Cardiac fibroblast (primary cell): ENCODE measurements at places on chromosomes 12 and 14.

GRCh38 chr12:102568276-102568675, 87.9 kb upstream of the IGF1 start:
- DNase-seq, result no peak

GRCh38 chr14:89779707-89780106, 174.8 kb downstream of the EFCAB11 start:
- no peak for DNase-seq

DNA sequence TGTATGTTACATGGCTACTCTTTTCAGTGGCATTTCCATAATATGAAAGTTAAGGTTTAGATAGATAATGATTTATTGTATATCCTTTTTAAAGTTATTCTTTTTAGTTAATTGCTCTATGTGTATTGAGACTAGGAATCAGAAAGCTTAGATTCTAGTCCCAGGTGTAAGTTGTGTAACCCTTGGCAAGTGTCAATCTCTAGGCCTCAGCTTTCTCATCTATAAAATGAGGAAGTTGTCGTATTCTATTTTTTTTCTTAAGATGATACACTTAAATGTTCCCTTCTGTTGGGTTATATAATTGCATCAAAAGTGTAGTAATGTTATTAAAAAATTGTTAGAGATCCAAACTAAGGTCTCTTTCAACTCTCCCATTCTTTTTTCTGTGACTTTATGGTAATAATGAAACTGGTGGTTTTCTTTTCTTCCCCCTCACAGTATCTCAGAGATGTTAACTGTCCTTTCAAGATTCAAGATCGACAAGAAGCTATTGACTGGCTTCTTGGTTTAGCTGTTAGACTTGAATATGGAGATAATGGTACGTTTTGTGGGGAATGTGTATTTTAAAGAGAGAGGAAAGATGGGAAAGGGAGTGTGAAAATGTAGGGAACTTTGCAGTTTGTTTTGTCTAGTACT, 4.1 kb downstream of the RTRAF start:
- DNase-seq, result no peak

GRCh38 chr14:100155756-100156616, 3.5 kb downstream of the DEGS2 start:
- DNase-seq, result no peak

- peak; percentile 25 for DNase-seq
Observed at GRCh38 chr14:75515629-75515996, 6.7 kb upstream of the BATF start.

- DNase-seq, result peak; percentile 38
Observed at GRCh38 chr12:11651785-11652184, 2.3 kb downstream of the ETV6 start.

DNA sequence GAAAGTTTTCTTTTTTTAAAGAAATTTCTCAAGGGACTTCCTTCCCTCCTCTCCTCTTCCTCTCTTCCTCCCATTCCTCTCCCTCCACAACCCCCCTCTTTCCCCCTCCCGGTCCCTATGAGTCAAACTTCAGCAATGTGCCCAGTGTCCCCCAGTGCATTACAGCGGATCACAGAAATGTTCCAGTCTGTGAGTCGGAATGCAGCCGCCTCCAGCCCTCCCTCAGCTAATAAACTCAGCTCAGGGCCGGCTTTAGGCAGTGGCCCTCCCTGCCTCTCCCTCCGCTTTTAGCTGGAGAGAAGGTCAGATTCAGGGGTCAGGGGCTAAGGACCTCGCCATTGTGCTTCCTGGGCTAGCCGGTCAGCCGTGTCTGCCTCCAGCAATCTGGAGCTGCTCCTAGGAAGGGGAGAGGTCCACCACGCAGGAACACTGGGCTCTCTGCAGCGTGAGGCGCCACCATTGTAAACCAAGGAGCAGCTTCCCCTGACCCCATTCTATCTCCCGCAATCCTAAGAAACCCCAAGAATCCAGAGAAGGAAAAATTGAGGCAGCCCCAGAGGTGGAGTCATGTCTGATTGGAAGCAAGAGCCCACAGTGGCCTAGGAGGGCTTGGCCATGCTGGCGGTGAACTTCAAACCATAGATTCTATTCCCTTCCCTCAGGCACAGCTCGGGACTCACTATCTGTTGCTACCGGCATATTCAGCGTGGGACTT, 1.1 kb upstream of the HDAC7 start:
- DNase-seq, result peak; percentile 98

- peak; percentile 46 for DNase-seq
Observed at GRCh38 chr12:24943947-24944600, 4.8 kb downstream of the BCAT1 start.

GRCh38 chr12:119642986-119643385, 24.9 kb upstream of the PRKAB1 start:
- no peak for DNase-seq

DNA sequence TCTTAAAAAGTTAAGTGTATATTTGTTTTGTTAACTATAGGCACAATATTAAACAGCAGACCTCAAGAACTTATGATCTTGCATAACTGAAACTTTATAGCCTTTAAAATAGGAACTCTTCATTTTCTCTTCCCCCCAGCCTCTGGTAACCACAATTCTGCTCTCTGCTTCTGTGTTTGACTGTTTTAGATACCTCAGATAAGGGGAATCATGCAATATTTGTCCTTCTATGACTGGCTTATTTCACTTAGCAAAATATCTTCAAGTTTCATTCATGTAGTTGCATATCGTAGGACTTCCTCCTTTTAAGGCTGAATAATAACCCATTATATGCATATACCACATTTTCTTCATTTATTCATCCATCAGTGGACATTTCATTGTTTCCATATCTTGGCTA, 131.3 kb downstream of the PTPRO start:
- DNase-seq, result no peak

GRCh38 chr14:42541535-42542001, 934.9 kb downstream of the LRFN5 start:
- DNase-seq, result peak; percentile 21

DNA sequence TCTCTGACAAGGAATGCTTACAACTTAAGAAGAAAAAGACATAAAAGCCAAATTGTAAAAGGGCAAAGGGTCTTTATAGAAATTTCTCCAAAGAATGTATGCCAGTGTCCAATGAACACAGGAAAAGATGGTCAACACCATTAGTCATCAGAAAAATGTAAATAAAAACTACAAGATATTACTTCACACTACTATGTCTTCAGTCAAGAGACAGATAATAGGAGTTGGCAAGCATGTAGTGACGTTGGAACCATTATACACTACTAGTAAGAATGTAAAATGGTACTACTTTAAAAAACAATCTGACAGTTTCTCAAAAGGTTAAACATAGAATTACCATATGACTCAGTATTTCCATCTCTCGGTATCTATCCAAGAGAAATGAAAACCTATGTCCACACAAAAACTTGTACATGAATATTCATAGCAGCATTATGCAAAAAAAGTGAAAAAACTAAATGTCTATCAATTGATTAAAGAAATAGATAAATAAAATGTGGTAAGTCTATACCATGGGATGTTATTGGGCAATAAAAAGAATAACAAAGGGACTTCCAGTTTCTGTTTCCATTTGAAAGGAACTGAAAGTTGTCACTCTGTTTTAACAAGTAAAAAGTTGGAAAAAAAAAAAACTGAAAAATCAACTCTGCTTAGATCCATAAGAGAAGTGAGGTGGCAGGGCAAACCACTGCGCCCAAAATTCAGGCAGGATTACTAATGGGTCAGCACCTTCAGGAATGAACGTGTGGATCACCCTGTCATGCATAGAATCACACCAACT, 69.8 kb downstream of the ALG10B start:
- DNase-seq, result peak; percentile 8

DNA sequence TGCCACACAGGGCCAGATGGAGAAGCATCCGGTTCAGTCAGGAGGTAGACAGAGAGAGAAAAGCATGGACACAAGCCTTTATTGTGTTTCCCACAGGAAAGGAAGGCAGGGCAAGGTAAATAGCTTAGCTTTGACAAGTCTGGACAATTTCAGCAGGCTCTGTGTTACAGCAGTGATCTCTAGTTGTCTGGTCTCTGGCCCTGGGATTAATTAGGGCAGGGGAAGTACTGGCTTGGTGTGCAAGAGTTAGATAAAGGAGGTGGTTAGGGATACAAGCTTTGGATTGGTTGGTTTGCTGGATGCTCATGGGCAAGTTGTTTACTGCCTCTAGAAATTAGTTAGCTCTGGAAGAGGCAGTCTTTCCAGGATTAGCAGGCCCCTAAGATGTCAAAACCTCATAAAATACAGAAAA, 15.1 kb upstream of the NGDN start:
- DNase-seq, result no peak

DNA sequence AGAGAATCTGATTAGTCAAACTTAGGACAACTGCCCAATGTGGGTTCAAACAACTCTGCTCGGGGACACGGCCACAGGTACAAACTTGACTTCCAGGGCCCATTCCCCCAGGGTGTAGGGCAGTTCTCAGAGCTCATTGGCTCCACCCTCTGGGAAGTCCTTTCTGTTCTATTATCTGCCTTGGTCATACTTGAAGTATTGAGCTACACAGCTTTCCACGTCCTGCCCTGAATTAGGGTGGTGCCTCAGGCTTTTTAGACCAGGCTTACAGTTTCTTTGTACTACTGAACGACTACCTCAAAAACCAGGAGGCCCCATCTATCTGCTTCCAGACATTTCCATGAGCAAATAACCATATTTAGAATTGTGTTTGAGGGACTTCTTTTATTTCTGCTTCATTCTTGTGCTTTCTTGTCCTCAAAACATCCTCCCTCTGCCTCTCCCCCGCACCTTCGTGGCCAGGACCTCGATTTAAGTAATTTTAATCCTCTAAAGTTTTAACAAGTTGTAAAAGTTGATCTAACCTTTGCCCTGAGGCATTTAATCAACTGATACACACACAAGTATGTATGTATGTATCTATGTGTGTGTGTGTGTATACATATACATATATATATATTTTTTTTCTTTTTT, 281.7 kb upstream of the AMIGO2 start:
- DNase-seq, result no peak

GRCh38 chr12:85309125-85309566, 29.1 kb downstream of the ALX1 start:
- DNase-seq, result no peak

- peak; percentile 6 for DNase-seq
Observed at GRCh38 chr12:23760495-23760894, 189.0 kb downstream of the SOX5 start.

DNA sequence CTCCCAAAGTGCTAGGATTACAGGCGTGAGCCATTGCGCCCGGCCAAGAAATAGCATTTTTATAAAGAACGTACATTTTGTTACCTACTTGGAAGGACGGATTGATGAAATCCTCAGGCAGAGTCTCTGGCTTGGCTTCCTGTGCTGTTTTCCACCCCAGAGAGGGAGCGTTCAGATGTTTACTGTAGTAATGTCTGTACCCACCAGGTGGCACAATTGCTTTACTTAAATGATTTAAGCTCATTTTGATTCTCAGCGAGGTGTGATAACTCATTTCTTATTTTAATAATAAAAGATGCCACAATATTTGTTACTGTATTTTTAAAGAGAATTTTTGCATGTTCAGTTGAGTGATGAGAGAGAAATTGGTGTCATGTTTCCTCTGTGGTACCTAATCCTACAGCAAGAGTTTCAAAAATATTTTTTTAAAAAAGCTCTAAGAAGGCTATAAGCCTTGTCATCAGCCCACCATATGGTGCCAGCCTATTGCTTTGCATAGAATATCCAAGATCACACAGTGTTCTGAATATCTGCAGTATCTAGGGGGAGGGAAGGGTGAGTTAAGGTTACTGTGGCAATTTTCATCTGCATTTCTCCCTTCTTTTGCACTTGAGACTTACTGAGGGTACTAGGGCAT, 82.6 kb upstream of the TRAF3 start:
- peak; percentile 86 for DNase-seq

DNA sequence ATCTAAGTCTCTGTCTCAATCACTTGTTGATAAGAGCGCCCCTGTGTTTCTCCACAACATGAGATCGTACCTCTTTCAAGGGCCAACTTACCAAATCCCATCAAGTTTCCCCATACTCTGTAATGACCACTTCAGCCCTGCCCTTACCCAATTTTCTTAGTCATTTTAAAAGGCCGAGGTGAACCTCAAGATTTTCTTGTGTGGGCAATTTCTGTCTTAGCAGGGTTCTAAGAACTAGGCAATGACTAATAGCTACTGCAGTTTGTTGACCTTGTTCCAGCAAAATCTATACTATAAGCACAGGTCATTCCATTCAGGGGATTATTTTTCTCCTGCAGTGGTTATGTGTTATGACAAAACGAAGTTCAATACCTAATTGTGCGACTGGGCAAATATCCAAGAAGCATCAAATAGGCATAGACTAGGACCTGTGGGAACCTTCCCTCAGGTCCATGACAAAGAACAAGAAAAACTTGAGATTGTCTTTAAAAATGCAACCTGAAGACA, 359.8 kb downstream of the PCNX1 start:
- peak; percentile 17 for DNase-seq

DNA sequence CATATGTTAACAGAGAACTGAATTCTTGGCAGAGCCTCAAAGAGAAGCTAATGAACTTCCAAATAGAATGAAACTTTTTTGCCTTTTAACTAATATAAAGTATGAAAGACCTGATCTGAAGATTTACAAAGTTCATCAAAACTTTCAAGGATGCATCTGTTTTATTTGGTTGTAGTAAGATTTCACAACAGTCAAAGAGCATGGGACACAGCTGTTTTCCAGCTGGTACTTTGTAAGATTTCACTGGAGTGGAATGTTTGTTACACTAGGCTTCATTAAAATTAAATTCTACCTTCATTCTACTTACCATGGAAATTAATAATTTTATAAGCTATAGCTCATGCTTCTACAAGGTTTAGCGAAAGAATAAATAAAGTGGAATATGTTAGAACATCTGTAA, 351.2 kb downstream of the SLC6A15 start:
- DNase-seq, result no peak

GRCh38 chr14:57974896-57975295, 109.0 kb upstream of the SLC35F4 start:
- DNase-seq, result no peak

DNA sequence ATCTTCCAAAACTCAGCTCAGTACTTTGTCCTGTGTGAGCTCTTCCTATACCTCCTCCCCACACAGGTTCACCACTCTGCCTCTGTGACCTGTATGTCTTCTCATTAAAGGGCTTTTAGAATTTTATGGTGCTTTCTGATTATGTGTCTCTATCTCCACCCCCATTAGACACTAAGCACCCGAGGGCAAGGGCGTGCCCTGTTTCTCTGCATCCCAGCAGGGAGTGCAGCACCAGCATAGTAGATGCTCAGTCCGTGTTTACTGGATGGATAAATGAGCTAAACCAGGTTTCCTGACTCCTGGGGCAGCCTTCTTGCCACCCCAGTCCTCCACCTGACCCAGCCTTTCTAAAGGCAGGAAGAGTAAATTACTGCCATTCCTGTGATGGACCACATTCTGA, 333.8 kb downstream of the CACNA1C start:
- DNase-seq, result no peak

- peak; percentile 18 for DNase-seq
Observed at GRCh38 chr14:58574623-58575022, 63.1 kb upstream of the DACT1 start.

GRCh38 chr12:108345716-108346633, 6.9 kb upstream of the CMKLR1 start:
- DNase-seq, result no peak

DNA sequence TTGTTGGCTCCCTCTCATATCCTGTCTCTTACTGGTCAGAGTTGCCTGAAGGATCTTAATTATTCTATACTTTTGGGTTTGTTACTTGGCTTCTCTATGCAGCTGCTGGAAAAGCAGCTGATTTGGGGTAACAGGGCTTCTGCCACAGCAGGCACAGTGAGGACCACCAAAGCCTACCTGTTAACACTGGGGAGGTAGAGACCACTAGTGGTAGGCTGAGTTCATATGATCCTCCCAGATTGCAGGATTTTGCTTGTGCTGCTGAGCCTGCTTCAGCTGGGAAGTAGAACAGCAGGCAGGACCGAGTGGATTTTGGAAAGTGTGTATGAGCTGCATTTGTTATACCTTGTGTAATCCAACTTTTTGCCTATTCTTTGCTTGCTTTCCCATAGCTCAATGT, 34.1 kb downstream of the RCOR1 start:
- DNase-seq, result no peak

- DNase-seq, result peak; percentile 86
Observed at GRCh38 chr12:95117178-95117599, 43.8 kb upstream of the NR2C1 start.
